HepG2 (cell line): ENCODE measurements at places on chromosomes 7 and 10. TPM values are rescaled to one million over a fixed set of nuclear protein-coding genes. Genes with fewer than 3 reads are reported as not detected.

GRCh38 chr10:21100190-21100589 is 203.1 kb upstream of the NEBL start:
- no peak overlapping the region for H3K4me3 ChIP-seq
- no peak overlapping the region for H3K27ac ChIP-seq
- no peaks in the 10 kb centered on the region for H3K4me1 ChIP-seq

The SVOPL gene
- not detected in 2 replicates for total RNA-seq

DNA sequence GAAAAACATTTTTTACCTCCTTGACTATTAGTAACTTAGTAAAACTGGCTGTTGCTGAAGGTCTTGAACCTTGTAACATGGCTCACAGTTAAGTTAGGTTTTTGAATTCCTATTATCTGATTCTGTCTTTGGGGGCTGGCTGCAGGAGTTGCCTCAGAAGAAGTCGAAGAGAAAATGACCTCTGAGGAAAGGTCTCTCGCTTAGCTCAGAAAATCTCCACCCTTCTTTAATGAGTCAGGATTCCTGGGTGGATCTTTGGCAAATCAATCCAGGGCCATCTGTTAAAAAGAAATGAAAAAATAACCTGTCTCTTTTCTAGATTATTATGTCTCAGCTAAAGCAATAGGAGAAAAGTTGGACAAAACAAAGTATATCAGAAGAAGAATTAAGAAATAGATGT is 267.8 kb upstream of the SEMA3C start:
- 0 out of 3 replicates have a peak, but pooled peaks cover 3% of the 10 kb centered on the region for H3K27me3 ChIP-seq
- H3K36me3 ChIP-seq, result no peaks in the 10 kb centered on the region
- no peak overlapping the region for H3K4me3 ChIP-seq

- H3K4me3 ChIP-seq, result no peak overlapping the region
- H3K36me3 ChIP-seq, result no peaks in the 10 kb centered on the region
- H3K27ac ChIP-seq, result no peak overlapping the region
- H3K4me1 ChIP-seq, result peaks cover 18% of the 10 kb centered on the region
Measured at GRCh38 chr7:36742911-36743775, 18.8 kb upstream of the AOAH start.

The DENND2A gene
- total RNA-seq, result not detected in 2 replicates
